ENCODE measurements at places on chromosomes 3 and 15. TPM values are rescaled to one million over a fixed set of nuclear protein-coding genes. Genes with fewer than 3 reads are reported as not detected.
A peak's percentile ranks its signal among the peaks of the same experiment; 100 is the strongest.

The GPR156 gene
- total RNA-seq: not detected

The FANCD2OS gene
- not detected for total RNA-seq

DNA sequence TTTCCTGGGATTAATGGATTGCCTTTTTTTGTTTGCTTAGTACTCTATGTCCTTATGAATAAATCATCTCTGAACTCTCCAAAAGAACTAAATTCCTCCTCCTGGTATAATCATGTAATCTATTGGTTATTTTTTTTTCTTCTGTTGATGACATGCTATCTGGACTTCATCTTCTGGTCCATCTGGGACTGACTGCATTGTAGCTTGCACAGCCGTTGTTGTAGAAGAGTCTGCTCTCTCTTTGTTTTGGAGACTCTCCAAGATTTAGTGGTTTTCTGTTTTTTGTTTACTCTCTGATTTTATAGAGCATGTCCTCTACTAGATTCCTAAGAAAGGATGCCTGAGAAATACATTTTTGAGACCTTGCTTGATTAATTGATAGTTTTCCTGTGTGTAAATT is 19.1 kb downstream of the IREB2 start:
- H3K4me1 ChIP-seq: peaks cover 61% of the 10 kb centered on the region
- H3K27ac ChIP-seq: no peak overlapping the region
- no peaks in the 10 kb centered on the region for H3K27me3 ChIP-seq
- no peak overlapping the region for H3K4me3 ChIP-seq

- H3K27ac ChIP-seq: no peak overlapping the region
- H3K4me3 ChIP-seq: no peak overlapping the region
- H3K27me3 ChIP-seq: no peaks in the 10 kb centered on the region
- peaks cover 7% of the 10 kb centered on the region for H3K36me3 ChIP-seq
These were observed 83.8 kb upstream of the PPIB start for GRCh38 chr15:64246364-64247189.

DNA sequence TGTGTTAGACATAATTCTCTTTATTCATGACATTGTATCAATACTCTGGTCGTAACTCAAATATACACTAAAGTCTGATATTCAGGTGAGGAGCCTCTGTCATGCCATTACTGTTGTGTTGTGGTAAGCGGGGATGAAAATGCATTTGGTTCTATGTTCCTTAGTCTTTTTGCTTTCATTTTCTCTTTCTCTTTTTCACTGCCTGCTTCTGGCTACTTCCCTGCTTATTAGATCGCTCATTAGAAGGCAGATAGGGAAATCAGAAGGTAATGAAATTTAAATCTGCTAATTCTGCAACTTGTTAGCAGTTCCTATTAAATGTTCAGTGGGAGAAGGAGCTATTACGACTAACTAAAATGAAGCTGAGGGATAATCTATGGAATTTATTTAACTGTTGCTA is 345.0 kb downstream of the GRM7 start:
- DNase-seq: no peak
- H3K36me3 ChIP-seq: no peaks in the 10 kb centered on the region
- H3K4me1 ChIP-seq: no peaks in the 10 kb centered on the region
- no peaks in the 10 kb centered on the region for H3K27me3 ChIP-seq
- no peak overlapping the region for H3K4me3 ChIP-seq
- H3K27ac ChIP-seq: no peak overlapping the region

- H3K27ac ChIP-seq: no peak overlapping the region
- H3K36me3 ChIP-seq: no peaks in the 10 kb centered on the region
- DNase-seq: no peak
- no peak overlapping the region for H3K4me3 ChIP-seq
- H3K4me1 ChIP-seq: no peaks in the 10 kb centered on the region
These were observed 35.0 kb upstream of the ABHD17C start for GRCh38 chr15:80660119-80660518.

DNA sequence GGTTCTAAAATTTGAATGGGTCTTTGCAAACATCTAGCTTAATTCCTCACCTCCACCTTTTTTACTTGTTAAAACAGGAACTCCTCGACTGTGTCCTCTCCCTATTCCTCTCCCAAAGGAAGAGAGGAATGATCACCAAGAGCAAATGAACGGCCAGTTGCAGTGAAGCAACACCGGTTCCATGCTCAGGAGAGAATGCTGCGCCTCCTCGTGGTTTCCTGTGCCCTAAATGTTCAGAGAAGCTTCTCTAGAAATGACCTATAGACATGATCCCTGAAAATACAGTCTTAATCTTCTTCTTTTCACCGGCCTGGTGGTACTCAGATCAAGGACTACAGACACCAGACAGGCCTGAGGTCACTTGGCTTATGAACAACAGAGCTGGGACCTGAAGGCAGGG is 65.1 kb upstream of the GUCA1C start:
- H3K27ac ChIP-seq: no peak overlapping the region
- peak; percentile 62 for DNase-seq
- H3K4me3 ChIP-seq: no peak overlapping the region
- H3K36me3 ChIP-seq: no peaks in the 10 kb centered on the region
- no peaks in the 10 kb centered on the region for H3K4me1 ChIP-seq
- H3K27me3 ChIP-seq: no peaks in the 10 kb centered on the region

DNA sequence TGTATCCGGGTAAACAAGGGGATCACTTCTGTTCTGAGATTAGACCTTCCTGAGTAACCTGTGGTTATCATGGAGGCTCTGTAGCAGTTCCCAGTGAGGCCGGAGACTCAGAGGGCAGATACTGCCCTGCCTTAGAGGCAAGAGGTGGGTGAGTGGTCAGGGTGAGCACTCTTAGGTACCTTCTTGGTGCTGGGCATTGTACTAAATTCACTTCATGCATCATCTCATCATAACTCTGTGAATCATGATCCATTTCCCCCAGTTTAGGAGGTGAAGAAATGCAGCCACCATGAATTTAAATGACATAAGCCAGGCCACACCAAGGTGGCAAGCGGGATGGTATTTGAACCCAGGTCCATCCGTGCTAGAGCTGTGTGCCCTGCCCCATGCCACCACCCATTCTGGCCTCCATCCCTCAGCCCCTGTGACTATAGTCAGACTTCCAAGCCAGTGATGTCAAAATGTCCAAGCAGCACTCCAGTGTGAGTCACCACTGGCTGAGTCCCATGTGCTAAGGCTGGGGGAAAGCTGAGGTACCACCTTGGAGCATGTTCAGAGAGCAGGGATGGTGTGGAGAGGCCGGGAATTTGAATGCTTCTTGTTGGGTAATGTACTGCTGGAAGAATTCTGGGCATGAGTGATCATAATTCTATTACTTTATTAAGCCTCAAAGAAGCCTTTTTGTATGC is 88.8 kb downstream of the EPHB1 start:
- no peaks in the 10 kb centered on the region for H3K27me3 ChIP-seq
- H3K4me3 ChIP-seq: no peak overlapping the region
- H3K36me3 ChIP-seq: no peaks in the 10 kb centered on the region
- no peak overlapping the region for H3K27ac ChIP-seq
- H3K4me1 ChIP-seq: peaks cover 18% of the 10 kb centered on the region

GRCh38 chr3:45435961-45436360 is 47.6 kb downstream of the LARS2 start:
- H3K4me3 ChIP-seq: no peak overlapping the region
- peaks cover 10% of the 10 kb centered on the region for H3K36me3 ChIP-seq
- DNase-seq: no peak
- H3K27ac ChIP-seq: no peak overlapping the region
- H3K4me1 ChIP-seq: peaks cover 4% of the 10 kb centered on the region

DNA sequence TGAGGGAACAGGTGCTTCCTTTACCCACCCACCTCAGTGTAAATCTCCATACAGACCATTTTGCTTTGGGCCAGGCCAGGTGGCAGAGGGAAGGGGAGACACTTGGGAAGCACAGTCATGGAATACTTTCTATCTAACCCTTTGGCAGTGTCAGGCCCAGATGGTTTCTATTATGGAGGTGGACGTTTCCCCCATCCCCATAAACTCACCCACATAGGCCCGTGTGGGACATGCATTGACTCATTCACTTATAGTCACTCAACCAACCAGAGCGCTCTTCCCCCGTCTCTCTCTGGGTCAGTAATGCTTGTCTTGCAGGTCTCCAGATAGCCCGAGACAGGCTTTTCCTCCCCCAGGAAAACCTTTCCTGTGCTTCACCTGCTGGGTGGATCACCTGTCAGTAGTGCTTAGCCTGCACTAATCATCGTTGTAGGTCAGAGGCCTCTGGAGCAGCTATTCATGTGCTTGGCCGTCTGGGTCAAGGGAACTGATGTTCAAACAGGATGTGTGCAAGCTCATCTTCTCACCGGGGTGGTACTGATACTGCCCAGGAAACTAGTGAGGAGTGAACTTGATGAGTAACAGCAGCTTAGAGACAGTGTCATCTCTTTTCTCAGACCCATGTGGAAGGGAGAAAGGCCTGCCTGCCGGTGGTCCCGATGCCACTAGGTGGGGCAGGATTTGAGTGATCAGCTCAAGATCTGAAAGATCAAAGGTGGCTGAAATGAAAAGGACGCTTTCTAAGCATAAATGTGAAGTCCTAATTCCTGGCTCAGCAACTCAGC is 67.1 kb downstream of the CEMIP start:
- no peaks in the 10 kb centered on the region for H3K4me1 ChIP-seq
- no peak overlapping the region for H3K27ac ChIP-seq
- H3K36me3 ChIP-seq: no peaks in the 10 kb centered on the region
- no peak for DNase-seq

- no peak overlapping the region for H3K27ac ChIP-seq
- DNase-seq: no peak
- no peaks in the 10 kb centered on the region for H3K36me3 ChIP-seq
- H3K4me1 ChIP-seq: no peaks in the 10 kb centered on the region
- H3K27me3 ChIP-seq: no peaks in the 10 kb centered on the region
These were observed 98.3 kb upstream of the ALDH1A3 start for GRCh38 chr15:100781061-100781960.

- DNase-seq: no peak
- H3K4me3 ChIP-seq: no peak overlapping the region
- no peaks in the 10 kb centered on the region for H3K36me3 ChIP-seq
- H3K27ac ChIP-seq: no peak overlapping the region
These were observed 73.9 kb upstream of the SLC6A11 start for GRCh38 chr3:10741891-10742671.

- DNase-seq: peak; percentile 64
- peak overlapping the region; percentile 86 for H3K4me3 ChIP-seq
- H3K27me3 ChIP-seq: no peaks in the 10 kb centered on the region
- H3K4me1 ChIP-seq: peaks cover 41% of the 10 kb centered on the region
These were observed 631 bp upstream of the CNBP start for GRCh38 chr3:129184396-129184657.

- no peaks in the 10 kb centered on the region for H3K27me3 ChIP-seq
- DNase-seq: peak; percentile 25
- no peak overlapping the region for H3K4me3 ChIP-seq
- H3K36me3 ChIP-seq: no peaks in the 10 kb centered on the region
These were observed 52.7 kb downstream of the NFKBIZ start for GRCh38 chr3:101902041-101902440.

DNA sequence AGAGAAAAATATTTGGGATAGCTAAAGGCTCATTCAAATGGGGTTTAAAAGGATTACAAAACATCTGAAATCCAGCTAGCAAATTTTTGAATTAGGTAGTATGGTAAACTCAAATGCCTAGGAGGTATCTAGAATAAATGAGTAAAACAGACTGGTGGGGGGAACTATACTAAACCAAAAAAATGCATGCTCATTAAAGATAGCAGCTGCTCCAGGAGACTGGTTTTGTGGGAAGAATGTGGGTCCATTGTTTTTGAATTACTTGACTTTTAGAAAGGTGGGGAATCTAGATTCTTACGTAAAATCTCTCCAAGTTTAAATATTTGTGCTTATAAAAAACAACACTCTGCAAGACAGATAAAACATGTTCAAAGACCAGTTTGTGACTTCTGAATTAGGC is 73.8 kb downstream of the LEKR1 start:
- H3K27ac ChIP-seq: no peak overlapping the region
- no peak for DNase-seq
- H3K36me3 ChIP-seq: no peaks in the 10 kb centered on the region
- H3K4me1 ChIP-seq: no peaks in the 10 kb centered on the region
- no peaks in the 10 kb centered on the region for H3K27me3 ChIP-seq
- H3K4me3 ChIP-seq: no peak overlapping the region

DNA sequence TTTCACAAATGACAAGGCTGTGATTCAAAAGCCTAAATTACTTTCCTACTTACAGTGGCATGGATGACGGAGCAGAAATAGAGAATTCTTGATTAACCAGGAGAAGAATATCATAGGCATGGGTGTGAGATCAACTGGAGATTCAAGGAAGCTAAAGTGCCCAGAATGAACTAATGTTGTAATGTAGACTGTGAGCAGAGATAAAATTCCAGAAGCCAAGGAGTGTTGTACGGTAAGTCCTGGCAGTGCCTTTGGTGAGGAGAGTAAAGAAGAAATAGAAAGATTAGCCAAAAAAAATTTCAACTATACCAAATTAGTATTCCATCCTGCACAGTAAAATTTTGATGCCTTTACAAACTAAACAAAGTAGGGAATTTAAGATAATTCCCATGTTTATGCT is 75.9 kb downstream of the ZBTB20 start:
- no peaks in the 10 kb centered on the region for H3K27me3 ChIP-seq
- H3K27ac ChIP-seq: no peak overlapping the region
- H3K4me3 ChIP-seq: no peak overlapping the region
- no peaks in the 10 kb centered on the region for H3K4me1 ChIP-seq

DNA sequence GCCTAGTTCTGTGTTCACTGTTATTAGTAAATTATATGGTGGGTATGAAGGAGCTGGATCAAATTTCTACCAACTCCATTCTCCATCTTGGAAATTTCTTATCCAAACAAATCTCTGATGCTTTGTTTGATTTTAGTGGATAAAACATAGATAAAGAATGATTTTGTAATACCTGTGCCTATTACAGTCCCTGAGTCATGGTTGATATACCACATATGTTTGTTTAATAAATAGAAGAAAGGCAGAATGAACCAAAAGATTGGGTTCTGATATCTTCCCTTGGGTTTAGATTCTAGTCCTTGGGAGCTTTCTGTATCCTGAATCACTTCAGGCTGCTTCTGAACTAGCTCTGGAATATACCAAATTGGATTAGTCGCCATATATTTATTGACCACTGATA is 203.6 kb downstream of the PDCD6IP start:
- no peak for DNase-seq
- H3K27me3 ChIP-seq: no peaks in the 10 kb centered on the region
- peaks cover 60% of the 10 kb centered on the region for H3K4me1 ChIP-seq
- no peak overlapping the region for H3K27ac ChIP-seq

GRCh38 chr3:157119369-157119951 is 40.5 kb downstream of the CCNL1 start:
- no peak for DNase-seq
- H3K27ac ChIP-seq: no peak overlapping the region

DNA sequence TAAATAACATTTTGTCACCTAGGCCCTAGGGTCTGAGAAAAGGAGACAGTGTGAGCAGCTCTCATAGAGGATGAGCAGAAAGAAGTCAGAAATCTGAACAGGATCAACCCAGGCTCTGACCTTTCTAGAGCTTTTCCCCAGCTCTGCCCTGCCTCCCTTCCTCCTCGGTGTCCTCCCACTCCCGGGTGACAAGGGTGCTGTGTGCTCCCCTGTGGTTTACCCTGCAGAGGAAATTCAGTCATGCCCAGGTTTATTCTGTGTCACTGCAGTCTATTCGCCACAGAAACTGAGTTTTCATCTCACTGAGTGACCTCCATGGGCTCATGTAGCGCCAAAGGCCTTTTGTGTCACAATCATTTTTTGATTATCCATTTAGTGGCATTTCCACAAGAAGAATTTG is 76.6 kb downstream of the IL12A start:
- no peaks in the 10 kb centered on the region for H3K27me3 ChIP-seq
- H3K27ac ChIP-seq: no peak overlapping the region
- H3K36me3 ChIP-seq: no peaks in the 10 kb centered on the region
- H3K4me1 ChIP-seq: no peaks in the 10 kb centered on the region
- DNase-seq: no peak

GRCh38 chr3:42052132-42052483 is 39.0 kb upstream of the TRAK1 start:
- H3K4me3 ChIP-seq: peak overlapping the region; percentile 11
- H3K27ac ChIP-seq: peak overlapping the region; percentile 76
- H3K36me3 ChIP-seq: peaks cover 4% of the 10 kb centered on the region
- H3K27me3 ChIP-seq: no peaks in the 10 kb centered on the region
- H3K4me1 ChIP-seq: peaks cover 83% of the 10 kb centered on the region

Measured in Karpas-422 (cell line).